ENCODE measurements at places on chromosomes 3 and 15.

- DNase-seq, result no peak
Measured at GRCh38 chr3:135736740-135737139, 228.8 kb upstream of the PPP2R3A start.

DNA sequence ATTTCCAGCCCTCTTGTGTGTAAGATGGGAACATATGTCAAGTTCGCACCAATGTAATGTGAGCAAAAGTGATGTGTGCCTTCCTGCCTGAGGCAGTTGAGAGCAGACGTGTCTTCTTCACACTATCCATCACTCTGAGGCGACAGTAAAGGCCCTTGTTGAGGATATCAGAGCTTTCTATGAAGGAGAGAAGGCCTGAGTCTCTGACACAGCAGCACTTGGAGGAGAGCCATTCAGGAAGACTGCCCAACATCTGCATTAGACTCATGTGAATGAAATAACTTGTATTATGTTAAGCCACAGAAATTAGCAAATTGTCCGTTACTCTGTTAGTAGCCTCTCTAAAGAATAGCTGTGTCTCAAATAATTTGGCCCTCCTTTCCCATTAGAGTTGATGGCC lies 108.8 kb upstream of the CCDC54 start:
- DNase-seq, result no peak

GRCh38 chr3:121063628-121064027 lies 155.6 kb downstream of the STXBP5L start:
- no peak for DNase-seq

- DNase-seq, result no peak
Measured at GRCh38 chr15:96031426-96032110, 298.9 kb upstream of the NR2F2 start.

DNA sequence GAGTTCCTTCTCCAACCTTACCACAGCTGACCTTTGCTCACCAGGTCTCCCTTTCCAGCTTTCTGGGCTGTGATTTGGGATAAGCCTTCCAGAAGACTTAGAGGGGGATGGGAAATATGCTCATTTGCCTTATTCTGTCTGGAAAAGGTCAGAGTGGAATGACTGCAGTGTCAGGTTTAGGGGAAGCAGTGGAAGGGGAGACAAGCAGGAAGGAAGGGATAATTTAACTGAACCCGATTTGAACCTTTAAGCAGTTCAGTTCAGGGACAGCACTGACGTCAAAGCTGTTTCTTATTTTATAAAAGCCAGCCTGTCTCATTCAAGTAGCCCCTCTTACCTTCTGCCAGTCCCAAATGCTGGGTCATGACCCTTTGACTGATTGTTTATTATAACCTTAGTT lies 418.4 kb upstream of the RARB start:
- no peak for DNase-seq
